ENCODE measurements at places on chromosomes 6 and 20. TPM values are rescaled to one million over a fixed set of nuclear protein-coding genes. Genes with fewer than 3 reads are reported as not detected.

The SPATA25 gene
- 1.7 TPM for total RNA-seq

The RIPOR2 gene
- total RNA-seq: 5.8 TPM

The BPIFB6 gene
- not detected for total RNA-seq

The ZC2HC1B gene
- not detected for total RNA-seq

DNA sequence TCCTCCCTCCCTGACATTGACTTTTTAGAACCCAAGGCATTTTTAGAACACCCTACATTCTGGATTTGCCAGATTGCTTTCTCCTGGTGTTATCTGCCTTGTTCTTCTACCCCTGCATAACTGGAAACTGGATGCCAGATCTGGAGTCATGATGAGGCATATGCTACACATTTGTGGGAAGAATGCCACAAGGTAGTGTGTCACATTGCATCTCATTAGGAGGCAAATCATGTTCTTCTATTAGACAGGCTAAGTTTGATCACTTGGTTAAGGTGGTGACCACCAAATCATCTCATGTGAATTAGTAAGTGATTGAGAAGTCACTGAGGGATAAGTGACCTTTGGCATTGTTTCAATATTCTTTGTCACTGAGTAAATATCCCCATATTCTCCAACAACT, 12.9 kb upstream of the NKX2-2 start:
- H3K27me3 ChIP-seq: peaks cover 4% of the 10 kb centered on the region
- peaks cover 15% of the 10 kb centered on the region for H3K4me1 ChIP-seq
- no peak overlapping the region for H3K4me3 ChIP-seq
- no peaks in the 10 kb centered on the region for H3K36me3 ChIP-seq

DNA sequence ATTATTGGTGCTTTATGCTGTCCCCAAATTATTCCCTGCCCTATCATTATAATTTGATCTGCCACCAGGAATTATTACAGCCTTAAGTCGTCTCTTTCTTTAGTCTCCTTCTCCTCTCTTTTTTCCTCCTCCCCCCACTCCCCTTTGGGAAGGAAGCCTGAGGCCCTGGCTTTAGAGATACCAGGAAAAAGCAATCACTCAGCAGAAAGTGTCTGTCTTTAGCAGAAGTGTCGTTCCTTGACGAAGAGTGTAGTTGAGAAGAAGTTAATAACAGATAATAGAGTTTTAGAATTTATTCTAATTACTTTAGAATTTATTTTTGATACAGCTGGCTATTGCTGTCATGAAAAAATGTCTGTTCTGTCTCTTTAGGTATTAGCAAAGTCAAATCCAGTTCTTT, 16.5 kb downstream of the LIN28B start:
- no peak overlapping the region for H3K27ac ChIP-seq
- no peaks in the 10 kb centered on the region for H3K4me1 ChIP-seq
- no peak overlapping the region for H3K4me3 ChIP-seq
- H3K36me3 ChIP-seq: no peaks in the 10 kb centered on the region
